ENCODE measurements at places on chromosomes 6 and 20. TPM values are rescaled to one million over a fixed set of nuclear protein-coding genes. Genes with fewer than 3 reads are reported as not detected.

GJA10 gene
- total RNA-seq: not detected

DEFB132 gene
- total RNA-seq: not detected

FOXC1 gene
- 0.28 TPM for total RNA-seq

SPATA25 gene
- total RNA-seq: 1.9 TPM

SNAP91 gene
- total RNA-seq: under 0.01 TPM

UBR2 gene
- 29.2 TPM for total RNA-seq

STMND1 gene
- not detected for total RNA-seq

PBOV1 gene
- not detected for total RNA-seq

WFDC12 gene
- total RNA-seq: not detected

All from smooth muscle cell of bladder (primary cell).